ENCODE measurements at places on chromosomes 7 and 10. TPM values are rescaled to one million over a fixed set of nuclear protein-coding genes. Genes with fewer than 3 reads are reported as not detected.

DNA sequence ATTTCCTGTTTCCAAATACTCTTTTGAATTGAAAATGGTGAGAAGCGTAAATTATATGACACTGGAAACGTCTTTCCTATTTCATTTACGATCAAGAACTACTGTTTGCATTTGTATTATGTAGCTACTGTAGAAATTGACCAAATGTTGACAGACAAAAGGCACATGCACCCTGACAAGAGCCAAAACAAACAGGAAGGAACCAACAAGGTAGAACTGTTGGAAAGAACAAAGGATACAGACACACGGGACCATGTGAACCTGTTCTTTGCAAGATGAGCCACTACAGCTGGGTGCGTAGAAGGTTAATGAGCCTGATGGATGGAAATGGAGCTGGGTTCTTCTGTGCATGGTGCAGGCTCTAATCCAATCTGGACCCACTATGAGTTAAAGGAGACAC is 48.4 kb upstream of the FZD8 start:
- no peak for DNase-seq

- no peak for DNase-seq
These were observed 82.0 kb downstream of the MICALL2 start for GRCh38 chr7:1377111-1377909.

DNA sequence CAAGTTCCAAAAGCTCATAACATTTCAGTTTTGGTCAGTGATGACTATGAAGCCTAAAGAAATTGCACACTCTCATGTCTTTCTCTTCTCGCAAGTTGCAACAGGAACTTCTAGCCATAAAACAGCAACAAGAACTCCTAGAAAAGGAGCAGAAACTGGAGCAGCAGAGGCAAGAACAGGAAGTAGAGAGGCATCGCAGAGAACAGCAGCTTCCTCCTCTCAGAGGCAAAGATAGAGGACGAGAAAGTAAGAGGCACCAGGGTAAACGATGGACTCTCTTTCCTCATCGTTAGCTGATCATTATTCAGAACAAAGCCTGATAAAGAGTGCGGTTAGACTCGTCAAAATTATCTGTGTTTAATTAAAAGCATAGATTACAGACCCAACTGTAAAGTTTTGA is 94.7 kb downstream of the HDAC9 start:
- no peak for DNase-seq

DNA sequence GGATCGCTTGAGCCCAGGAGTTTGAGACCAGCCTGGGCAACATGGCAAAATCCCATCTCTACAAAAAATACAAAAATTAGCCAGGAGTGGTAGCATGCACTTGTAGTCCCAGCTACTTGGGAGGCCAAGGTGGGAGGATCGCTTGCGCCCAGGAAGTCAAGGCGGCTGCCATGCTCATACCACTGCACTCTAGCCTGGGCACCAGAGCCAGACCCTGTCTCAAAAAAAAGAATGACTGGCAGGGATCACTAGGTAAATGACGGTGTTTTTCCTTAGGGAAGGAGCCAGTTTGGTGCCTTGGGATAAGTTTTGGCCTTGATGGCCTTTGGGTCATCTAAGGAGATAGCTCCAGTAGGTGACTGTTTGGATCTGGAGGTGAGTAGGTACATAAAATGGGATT is 8.9 kb downstream of the TMEM248 start:
- DNase-seq: no peak

Gene OR13A1
- not detected for total RNA-seq

Gene ASAH2B
- total RNA-seq: 3.4 TPM

Gene CCZ1B
- 40.3 TPM for total RNA-seq

- peak; percentile 56 for DNase-seq
These were observed 199.4 kb downstream of the CYP26A1 start for GRCh38 chr10:93272884-93273675.

DNA sequence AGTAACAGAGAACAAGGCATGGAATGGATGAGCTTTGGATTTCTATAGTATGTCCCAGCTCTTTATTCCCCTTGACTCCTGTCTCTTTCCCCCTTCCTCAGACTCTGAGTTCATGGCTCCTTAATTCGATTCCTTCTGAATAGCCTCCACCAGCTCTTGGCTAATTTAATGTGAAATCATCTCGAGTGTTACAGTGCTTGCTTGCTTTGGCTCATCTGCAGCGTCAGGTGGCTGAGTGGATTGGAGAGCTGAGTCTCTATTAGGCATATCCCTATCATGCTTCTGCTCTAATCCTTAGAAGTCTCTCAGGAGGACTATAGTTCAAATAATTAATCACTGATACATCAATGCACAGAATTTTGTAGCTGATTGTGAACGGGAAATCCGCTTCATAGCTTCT is 134.6 kb downstream of the LRRC4 start:
- no peak for DNase-seq

DNA sequence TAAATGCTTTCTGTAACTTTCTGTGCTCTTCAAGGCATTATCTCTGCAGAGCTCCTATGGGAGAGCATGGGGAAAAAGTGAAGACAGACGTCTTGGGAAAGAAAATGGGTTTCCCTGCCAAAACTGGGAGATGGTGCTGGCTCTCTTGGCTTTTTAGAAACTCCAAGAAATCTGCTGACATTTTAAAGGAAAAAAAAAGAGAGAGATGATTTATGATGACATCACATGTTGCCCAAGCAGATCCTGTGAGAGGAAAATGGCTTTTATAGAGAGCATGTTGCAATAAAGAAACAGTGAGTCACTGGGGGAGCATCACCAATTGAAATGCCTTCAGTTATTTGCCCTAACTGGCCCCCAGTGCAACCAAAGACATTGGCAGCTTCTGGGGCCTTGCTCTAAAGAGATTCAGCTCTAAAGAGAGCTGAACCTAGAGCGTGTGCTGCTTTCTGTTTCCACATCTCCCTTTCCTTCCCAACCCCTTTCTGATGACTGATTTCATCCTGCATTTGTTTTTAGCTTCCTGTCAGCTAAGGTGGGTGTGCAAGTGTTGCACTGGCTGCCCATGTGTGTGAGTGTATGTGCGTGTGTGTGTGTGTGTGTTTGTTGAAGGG is 37.7 kb downstream of the LRMDA start:
- no peak for DNase-seq

- DNase-seq: no peak
These were observed 126.6 kb downstream of the CUX1 start for GRCh38 chr7:101943889-101944600.

- no peak for DNase-seq
These were observed 45.8 kb downstream of the CHST15 start for GRCh38 chr10:124047427-124048152.

GRCh38 chr10:24871011-24871935 is 81.1 kb downstream of the PRTFDC1 start:
- no peak for DNase-seq

DNA sequence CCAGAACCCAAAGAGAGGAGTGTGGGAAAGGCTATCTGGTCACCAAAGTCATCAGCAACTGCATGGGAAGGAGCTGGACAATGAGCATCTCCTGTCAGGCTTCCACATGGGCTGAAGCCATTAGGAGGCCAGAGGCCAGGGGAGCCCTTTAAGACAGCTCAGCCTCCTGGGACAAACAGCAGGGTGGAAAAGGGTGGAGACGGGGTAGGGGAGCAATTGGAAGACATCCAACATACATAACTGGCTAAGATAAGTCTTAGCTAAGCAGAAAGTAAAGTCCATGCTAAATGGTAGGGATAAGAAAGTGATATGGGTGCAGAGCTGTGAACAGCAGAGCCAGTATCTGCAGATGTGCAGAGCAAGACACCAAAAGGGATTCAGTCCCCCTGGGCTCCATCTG is 1.5 kb upstream of the OAT start:
- no peak for DNase-seq

Gene NFE2L3
- 69.0 TPM for total RNA-seq

DNA sequence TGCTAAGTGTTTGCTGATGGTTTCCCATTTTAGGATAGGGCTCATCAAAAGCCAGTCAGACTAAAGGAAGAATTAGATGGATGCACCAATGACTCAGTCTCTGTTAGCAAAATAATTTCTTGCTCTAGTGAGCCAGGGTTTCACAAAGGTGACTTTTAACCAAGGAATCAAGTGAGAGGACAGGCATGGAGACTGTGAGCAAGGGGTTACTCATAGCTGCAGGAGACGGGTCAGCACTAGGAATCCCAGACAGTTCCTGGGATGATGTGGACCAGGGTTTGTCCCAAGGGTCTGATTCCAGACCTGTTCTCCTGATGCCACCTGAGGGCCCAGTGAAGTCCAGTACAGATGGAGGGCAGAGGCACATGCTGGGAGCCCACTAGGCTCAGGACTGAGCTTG is 138.1 kb downstream of the NOC3L start:
- DNase-seq: no peak

DNA sequence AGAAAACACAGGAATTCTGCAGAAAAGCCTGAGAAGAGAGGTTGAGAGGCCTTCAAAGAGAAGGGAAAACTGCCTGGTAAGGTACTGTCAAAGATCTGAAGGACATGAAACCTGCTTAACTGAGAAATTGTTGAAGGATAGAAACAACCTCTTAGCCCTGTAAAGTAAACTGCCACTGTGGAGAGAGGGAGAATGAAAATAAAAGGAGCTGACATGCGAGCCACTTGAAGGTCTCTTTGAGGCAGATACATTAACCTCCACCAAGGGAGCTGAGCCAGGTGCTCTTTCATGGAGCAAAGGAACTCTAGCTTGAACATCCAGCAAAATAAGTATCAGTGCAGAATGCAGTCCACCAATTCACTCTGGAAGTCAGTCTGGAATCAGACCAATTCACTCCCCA is 108.8 kb upstream of the FEZF1 start:
- no peak for DNase-seq

GRCh38 chr7:4072161-4072925 is 609.8 kb upstream of the FOXK1 start:
- no peak for DNase-seq

Gene DOCK4
- total RNA-seq: 16.1 TPM

- DNase-seq: no peak
These were observed 121.6 kb downstream of the ALOX5 start for GRCh38 chr10:45495438-45496152.

Gene ZC3HAV1L
- total RNA-seq: 1.1 TPM

DNA sequence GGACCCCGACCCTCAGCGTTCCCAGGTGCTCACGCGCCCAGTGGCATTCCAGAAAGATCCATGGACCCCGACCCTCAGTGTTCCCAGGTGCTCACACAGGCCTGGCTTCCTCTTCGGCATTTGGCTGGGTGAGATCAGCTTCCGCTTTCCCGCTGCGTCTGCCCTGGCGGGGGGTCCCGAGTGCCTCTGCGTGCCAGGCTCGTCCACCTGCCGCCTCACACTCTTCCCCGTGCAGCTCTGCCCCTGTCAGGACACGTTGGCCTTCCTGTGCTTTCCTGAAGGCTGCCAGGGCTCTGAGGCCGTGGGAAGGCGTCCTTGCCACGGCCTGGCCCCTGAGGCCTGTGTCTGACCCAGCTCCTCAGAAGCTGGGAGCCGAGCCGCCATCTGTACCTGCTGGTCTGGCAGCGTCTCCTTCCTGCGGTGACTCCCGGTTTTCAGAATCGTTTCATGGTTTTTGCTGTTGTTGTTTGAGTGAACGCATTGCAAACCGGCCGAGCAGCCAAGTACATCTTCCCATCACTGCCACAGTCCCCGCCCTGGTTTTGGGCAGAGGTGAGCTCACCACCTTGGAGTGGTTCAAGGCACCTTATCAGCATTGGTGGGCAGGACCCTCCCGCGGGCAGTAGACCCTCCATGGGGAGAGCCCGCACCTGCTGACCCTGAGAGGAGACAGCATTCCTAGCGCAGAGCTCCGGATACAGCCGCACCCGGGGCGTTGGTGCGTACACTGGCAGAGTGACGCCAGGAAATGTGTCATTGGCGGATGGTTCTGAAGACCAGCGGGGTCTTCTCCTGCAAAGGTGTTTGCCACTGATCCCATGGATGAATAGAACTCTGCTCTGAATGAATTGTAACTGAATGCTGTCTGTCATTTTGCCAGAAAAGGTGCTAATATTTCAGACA is 17.4 kb downstream of the NKX6-2 start:
- DNase-seq: no peak

GRCh38 chr7:41570766-41571165 is 132.1 kb downstream of the INHBA start:
- no peak for DNase-seq

- no peak for DNase-seq
These were observed 1235.0 kb downstream of the XPNPEP1 start for GRCh38 chr10:108688314-108688713.

Gene MMD2
- not detected for total RNA-seq

Gene FFAR4
- not detected for total RNA-seq

Gene CLDN15
- total RNA-seq: 4.2 TPM

Gene TSPAN12
- total RNA-seq: 19.5 TPM

DNA sequence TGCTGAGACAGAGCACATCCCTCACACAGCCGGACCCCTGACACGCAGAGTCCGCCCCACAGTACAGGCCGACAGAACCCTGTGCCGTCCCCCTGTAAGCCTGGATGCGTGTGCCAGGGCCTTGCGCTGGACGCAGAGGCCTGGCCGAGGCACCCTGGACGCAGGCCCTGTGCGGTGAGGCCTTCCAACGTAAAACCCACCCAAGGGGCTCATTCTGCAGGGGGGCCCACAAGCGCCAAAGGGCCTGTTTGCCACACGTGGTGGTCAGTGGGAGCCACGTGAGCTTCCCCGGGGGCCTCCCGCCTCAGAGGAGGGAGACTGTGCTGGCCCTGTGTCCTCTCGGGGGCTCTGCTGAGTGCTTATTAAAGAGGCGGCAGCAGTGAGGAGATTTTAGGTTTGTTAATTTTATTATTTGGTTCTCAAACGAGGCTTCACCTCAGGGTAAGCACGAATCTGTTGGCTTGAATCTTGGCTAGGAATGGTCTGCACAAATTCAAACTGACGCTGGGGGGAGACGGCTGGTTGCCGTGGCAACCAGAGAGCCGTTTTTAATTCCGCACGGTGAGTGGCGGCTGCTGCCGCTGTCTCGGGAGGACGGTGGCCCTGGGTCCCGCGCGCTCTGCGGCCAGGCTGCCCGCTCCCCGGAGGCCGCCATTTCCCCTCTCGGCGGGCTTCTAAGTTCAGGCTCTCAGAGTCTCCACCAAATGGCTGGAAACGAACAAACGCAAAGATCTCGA is 4.9 kb upstream of the ADGRA1 start:
- DNase-seq: peak; percentile 91

Gene PAX4
- 0.07 TPM for total RNA-seq

GRCh38 chr7:14687777-14688176 is 214.8 kb downstream of the DGKB start:
- no peak for DNase-seq

- DNase-seq: no peak
These were observed 203.7 kb upstream of the STK17A start for GRCh38 chr7:43379210-43379609.
